Anterior cingulate cortex (tissue), 58 donors: ENCODE measurements at places on chromosomes 11 and 22.

- no peak for DNase-seq
Observed at GRCh38 chr11:80862011-80862410, 1421.2 kb upstream of the TENM4 start.

GRCh38 chr11:131671734-131672133 lies 301.3 kb downstream of the NTM start:
- peak; percentile 54 for DNase-seq

DNA sequence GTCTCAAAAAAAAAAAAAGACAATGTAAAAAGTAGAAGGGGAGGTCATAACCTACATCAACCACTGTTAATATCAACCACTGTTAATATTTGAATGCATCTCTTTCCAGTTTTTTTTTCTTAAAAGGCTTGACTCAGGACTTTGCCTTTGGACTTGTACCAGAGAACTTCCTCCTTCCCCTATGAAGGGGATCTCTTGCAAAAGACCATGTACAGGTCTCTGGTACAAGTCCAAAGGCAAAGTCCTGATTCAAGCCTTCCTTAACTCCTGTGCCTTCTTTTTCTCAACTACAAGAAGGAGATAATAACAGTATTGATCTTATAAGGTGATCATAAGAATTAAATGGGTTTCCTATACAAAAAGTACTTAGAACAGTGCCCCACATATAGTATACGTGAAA lies 563.5 kb downstream of the BUD13 start:
- no peak for DNase-seq

GRCh38 chr22:36467946-36468345 lies 13.5 kb downstream of the TXN2 start:
- DNase-seq = no peak

DNA sequence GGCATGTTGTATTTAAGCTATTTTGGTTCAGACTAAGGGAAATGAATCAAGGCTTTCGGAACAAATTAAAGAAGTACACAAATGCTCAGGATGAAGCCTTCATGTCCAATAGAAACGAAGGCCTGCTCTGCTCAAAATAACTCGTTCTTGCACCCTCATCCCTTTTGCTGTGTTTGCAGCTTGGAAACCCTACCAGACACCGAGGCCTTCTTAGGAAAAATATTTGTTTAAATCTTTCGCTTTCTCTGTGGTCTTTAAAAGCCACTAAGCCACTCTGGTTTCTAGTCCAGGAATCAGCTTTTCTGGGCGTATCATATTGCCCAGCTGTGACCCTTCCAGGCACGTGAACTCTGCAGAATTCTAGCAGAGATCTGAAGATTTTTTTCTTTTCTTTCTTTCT lies 60.9 kb upstream of the HSPA8 start:
- no peak for DNase-seq

DNA sequence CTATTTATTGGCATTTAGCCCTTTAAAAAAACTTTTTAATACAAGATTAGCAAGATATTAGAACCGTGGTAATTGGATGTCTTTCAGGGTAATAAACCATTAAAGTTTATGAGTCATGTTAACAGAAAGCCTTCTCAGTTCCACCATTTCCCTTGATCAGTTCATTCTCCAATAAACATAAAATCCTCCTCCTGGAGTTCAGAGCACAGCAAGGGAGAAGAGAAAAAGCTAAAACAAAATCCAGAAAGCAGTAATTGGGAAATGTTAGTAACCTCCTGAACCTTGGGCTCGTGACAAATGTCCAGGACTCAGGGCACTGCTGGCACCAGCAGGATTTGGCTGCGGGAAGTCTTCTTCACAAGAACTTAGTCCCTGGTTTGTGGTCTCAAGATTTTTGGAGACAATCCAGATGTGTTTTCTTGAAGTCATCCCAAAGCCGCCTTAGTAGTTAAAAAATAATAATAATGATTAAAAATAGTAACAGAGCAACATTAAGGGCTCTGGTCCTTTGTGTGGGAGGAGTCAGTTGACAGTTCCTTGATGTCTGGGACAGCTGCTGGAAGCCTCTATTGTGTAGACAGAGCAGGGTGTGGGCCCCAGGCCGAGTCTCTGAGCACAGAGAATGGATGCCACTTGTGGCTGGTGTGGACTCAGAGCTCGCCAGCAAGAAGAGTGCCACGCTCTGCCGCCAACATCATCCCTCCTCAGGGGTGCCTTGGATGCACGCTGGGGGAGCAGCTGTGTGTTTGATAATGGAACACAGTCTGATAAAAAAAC lies 43.4 kb upstream of the PITPNB start:
- no peak for DNase-seq

DNA sequence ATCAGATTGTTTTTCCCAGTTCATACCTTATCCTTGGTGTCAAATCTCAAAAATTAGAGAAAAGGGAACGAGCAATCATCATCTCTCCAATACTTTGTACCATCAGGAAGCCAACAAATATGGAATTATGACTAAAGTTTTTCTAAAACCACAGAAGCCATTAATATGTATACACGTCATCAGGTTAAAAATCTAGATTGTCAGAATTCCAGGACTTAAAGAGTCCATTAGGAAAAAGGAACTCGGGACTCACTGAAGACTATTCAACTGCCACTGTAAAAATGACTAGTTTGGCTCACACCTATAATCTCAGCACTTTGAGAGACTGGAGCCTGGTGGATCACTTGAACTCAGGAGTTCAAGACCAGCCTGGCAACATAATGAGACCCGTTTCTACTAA lies 344.4 kb upstream of the LRRC4C start:
- no peak for DNase-seq

GRCh38 chr22:50253046-50253915 lies 2.2 kb upstream of the HDAC10 start:
- DNase-seq = no peak

GRCh38 chr11:57680552-57680874 lies 12.6 kb downstream of the ZDHHC5 start:
- no peak for DNase-seq

DNA sequence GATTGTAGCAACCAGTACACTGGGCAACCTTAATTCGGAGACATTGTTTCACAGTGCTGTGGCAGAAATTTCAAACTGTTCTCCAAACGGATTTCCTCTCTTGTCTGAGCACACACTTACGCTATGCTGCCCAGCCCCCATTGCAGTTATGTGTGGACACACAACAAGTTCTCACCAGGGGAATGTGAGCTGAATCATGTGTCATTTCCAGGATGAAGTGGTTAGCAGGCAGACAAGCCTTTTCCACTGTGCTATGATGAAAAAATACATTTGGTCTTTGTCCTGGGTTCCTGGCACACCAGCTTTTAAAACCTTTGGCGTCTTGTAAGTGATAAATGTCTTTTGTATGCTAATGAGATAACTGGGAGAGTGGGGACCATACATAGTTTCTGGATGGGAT lies 46.9 kb upstream of the SYT9 start:
- no peak for DNase-seq

DNA sequence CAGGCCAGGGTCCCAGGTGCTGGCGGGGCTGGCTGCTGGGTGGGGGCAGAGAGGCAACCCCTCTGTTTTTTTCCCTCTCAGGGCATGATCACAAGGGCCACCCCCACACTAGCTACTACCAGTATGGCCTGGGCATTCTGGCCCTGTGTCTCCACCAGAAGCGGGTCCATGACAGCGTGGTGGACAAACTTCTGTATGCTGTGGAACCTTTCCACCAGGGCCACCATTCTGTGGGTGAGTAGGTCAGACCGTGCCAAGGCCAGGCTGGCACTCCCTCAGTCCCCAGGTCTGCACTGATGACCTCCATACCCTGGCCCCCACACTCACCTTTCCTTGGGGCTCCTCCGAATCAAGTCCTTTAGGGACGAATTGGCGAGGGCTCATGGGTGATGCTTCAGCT lies 7.3 kb downstream of the TCN2 start:
- no peak for DNase-seq

- no peak for DNase-seq
Observed at GRCh38 chr11:79794484-79795393, 353.9 kb upstream of the TENM4 start.

- DNase-seq = no peak
Observed at GRCh38 chr22:27798511-27799014, 3.0 kb downstream of the MN1 start.
